Gastrocnemius medialis (tissue), 4 donors: ENCODE measurements at places on chromosomes 12 and 14.

DNA sequence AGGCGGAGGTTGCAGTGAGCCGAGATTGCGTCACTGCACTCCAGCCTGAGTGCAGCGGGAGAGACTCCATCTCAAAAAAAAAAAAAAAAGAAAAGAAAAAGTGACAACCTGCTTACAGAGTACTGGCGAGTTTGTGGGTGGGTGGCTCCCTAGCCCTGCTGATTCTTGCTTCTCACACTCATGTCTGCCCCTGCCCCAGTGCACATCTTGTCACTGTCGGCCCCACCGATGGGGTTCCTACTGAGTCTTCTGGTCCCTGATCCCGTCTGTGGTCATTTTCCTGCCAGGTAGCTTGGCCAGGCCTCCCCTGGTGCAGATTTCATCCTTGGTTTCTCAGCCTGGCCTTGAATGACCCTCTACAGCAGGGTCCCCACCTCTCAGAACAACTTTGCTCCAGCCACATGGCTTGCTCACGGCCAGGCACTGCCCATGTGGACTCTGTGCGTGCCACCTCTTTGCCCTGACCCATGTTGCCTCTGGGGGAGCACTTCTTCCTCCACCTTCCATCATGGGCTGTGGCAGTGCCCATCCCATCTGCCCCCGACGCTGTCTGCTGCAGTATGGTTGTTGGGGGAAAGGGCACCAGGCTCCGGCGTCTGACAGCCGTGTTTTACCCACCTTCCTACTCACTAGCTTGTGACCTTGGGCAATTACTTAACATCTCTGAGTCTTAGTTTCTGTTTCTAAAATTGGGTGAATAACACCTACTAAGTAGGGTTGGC lies 2.1 kb upstream of the PTPN6 start:
- DNase-seq = no peak

GRCh38 chr12:15756822-15757221 lies 32.4 kb downstream of the EPS8 start:
- DNase-seq = no peak

DNA sequence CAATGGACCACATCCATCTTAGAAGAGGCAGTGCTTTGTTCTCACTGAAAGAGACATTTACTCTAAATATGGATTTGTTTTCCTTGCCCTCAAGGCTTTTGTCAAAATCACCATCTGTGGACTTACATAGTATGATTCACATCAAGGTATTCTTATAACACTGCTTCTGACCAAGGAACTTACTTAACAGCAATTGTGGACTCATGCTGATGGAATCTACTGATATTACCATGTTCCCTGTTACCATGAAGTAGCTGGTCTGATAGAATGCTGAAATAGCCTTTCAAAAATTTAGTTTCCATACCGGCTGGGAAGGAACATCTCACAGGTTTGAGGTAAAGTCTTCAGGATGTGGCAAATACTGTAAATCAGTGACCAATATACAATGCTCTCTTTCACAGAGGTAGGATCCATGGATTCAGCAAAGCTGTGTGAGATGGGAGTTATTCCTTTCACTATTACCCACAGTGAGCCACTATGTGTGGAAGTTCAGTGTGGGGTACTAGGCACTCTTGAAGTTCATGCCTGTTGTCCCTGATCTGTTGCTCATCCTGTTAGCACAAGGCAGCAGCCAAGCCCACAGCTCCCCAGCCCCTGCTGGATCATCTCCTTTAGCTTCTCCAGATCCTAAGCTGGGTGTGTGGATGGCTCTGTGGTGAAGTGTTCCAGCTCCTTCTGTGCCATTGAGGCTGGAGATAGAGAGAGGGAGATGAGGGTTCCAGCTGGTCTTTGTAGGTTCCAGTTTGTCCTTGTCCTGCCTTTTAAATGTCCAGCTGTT lies 126.4 kb downstream of the ATP23 start:
- no peak for DNase-seq

GRCh38 chr12:112170376-112170775 lies 45.0 kb downstream of the TRAFD1 start:
- DNase-seq = no peak

GRCh38 chr12:112321245-112321644 lies 61.0 kb downstream of the HECTD4 start:
- DNase-seq = no peak

- DNase-seq = no peak
These were observed 42.2 kb downstream of the SMUG1 start for GRCh38 chr12:54146506-54147145.

DNA sequence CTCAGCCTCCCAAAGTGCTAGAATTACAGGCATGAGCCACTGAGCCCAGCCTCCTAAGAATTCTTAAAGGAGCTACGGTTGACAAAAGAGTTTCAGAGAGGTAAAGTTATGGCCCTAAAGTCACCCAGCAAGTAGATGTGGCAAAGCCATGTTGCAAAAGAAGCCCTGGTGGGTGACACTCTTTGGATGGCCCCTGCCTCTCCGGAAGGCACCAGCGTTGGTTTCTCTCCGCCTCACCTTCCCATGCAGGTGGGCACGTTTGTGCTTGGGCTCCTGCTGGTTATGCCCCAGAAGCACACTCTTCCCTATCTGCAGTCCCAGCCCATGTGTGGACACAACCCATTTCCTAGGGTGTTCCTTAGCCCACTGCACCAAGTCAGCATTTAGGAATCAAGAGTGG lies 9.5 kb upstream of the SERPINA3 start:
- no peak for DNase-seq

GRCh38 chr14:24196071-24197055 lies 1.1 kb upstream of the TM9SF1 start:
- no peak for DNase-seq

GRCh38 chr14:73269729-73270531 lies 32.6 kb downstream of the PAPLN start:
- no peak for DNase-seq

DNA sequence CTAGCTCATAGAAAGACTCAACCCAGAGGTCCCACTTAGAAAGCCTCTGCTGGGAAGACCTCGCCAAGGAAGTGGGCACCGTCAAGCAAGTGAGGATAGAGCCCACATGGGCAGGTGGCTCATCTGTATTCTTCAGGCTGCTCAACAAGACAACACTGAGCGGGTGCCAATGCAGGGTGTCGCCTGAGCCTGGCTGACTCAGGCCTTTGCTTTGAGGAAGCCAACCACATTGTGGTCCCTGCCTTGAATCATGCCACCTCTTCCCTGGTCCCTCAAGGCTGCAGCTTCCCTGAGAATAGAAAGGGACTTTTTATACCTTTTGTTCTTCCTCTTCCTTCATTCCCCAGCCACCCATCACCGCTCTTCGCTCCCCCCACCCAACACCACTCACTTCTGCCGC lies 2.1 kb upstream of the RNASE13 start:
- DNase-seq = peak; percentile 61

DNA sequence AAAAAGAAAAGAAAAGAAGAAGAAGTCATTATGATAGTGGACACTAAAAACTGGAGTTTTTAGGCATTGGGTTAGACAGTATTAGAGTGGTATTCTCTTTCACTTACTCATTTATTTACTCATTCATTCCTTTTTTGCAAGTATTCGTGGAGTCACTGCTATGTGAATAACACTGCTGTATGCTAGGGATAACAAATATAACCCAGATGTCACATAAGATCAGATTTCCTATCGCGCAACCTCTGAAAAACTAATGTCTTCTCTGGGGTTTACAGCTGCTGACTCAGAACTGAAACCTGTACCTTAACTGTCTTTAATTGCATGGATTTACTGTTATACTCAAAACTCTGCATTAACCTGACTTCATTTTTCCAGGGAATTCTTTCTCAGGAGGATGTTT lies 353.7 kb downstream of the LRIG3 start:
- DNase-seq = no peak

- DNase-seq = no peak
These were observed 244.4 kb upstream of the FOXN3 start for GRCh38 chr14:89661392-89661791.

GRCh38 chr12:32944195-32944594 lies 47.6 kb upstream of the PKP2 start:
- no peak for DNase-seq

DNA sequence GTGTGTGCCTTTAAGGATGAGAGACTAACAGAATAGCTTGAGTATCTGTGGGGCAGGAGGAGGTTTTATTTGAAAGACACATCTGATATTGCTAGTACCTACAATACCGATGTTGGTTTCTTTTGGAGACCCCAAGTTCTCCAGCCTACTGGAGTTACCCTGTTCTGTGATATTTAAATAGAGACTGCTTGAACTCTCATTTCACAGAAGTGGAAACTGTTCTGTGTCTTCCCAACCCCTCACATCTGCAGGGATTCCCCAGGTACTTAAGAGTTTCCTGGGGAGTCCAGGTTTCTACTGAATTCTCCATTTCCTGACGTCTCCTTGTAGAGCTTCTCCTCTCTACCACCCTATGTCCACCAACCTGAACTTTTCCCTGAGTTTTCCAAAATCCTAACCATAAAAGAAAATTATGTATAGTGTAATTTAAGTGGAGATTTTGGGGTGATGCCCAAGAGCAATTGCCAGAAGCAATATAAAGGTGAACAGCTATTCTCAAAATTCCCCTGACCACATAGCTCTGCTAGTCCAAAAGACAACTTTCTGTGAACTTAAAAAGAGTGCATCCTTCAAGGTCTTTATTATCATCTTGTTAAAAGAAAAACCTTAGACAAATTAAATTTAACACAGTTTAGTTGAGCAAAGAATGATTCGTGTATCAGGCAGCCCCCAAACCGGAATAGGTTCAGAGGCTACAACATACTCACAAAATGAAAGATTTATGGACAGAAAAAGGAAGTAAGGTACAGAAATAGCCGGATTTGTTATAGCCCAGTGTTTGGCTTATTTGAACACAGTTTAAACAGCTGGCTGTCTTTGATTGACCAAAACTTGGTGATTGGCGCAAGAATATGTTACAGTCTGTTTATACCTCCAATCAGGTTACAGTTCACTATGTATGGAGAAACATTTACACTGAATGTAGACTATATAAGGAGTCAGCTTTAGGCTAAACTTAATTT lies 373.4 kb downstream of the NUAK1 start:
- DNase-seq = no peak

GRCh38 chr12:106645074-106645421 lies 62.2 kb downstream of the RFX4 start:
- DNase-seq = peak; percentile 33

DNA sequence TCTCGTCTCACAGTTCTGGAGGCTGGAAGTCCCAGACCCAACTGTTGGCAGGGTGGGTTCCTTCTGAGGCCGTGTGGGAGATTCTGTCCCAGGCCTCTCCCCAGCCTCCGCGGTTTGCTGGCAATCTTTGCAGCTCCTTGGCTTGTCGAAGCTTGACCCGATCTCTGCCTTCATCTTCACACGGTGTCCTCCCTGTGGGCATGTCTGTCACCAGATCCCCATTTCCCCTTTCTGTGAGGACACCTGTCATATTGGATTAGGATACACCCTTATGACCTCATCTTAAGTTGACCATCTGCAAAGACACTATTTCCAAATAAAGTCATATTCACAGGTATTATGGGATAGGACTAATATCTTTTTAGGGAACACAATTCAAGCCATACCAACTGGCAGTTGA lies 22.6 kb upstream of the LRP1-AS start:
- no peak for DNase-seq

DNA sequence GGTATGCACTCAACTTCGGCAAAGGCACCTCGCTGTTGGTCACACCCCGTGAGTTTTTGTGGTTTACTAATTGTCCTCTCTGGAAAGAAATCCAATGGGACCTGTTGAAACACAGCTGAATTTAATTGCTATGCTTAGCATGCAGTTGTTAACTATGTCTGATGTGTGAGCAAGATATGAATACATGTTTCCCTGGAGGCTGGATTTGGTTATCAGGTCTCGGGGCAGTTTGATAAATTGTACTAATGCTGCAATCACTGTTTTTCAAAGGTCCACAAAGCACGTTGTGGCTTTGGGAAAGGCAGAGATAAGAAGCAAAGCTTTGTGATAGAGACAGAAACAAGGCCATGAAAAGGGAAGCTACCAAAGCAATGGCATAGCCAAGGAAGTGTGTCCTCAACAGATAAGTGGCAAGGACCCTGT lies 91.3 kb downstream of the DAD1 start:
- no peak for DNase-seq

GRCh38 chr12:46926526-46926925 lies 100.7 kb upstream of the SLC38A4 start:
- DNase-seq = no peak

DNA sequence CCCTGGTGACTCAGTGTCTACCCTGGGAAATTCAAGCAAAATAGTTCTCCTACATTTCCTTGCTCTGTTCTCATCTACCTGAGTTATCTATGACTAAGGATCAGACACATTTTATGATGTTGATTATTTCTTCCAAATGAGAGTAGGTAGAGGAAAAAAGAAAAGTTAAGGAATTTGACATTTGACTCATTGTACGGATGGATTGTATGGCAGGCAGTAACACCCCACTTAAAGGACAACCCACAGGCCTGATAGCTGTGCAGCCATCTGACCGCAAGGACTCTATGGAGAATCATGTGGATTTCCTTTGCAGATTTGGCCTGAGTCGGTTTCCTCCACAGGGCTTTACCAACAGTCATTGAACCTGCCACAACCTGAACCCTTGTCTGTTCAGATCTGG lies 540.3 kb downstream of the BCL11B start:
- no peak for DNase-seq

DNA sequence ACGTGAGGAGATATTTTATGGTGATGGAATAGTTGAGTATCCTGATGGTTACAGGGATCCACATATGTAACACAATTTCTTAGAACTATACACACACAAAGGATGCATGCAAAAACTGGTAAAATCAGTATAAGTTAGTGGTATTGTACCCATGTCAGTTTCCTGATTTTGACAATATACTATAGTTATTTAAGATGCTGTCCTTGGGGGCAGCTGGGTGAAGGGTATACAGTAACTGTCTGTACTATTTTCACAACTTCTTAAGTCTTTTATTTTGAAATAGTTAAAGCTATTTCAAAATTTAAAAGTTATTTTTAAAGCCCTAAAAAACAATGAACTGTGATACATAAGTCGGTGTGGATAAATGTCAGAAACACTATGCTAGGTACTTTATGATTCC lies 24.5 kb upstream of the POLR3B start:
- no peak for DNase-seq

DNA sequence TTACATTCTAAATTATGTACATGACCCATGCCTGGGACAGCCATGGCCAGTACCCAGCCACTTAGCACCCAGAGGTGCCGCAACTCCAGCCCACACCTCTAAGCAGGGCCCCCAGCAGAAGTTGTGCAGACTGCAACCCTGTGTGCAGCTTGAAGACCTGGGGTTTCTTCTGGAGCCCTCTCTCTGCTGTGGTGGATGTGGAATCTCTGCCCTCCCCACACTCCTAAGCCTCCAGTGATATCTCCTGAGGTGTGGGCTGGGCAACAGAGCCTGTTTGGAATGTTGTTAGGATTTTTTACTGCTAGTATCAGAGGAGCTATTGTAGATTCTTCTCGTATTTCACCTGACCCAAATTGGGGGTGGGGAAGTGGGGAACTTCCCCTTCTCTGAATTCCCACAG lies 59.4 kb upstream of the TUNAR start:
- DNase-seq = no peak

GRCh38 chr12:87930033-87930432 lies 99.2 kb downstream of the C12orf50 start:
- no peak for DNase-seq

- no peak for DNase-seq
These were observed 9.4 kb downstream of the SETD1B start for GRCh38 chr12:121812921-121813896.
